ENCODE measurements at places on chromosomes 5 and 9. TPM values are rescaled to one million over a fixed set of nuclear protein-coding genes. Genes with fewer than 3 reads are reported as not detected.

Gene C5
- 5.4 TPM for total RNA-seq

GRCh38 chr9:130579738-130580463 is 524 bp downstream of the FUBP3 start:
- no peak for DNase-seq

Gene BNC2
- total RNA-seq = 123 TPM

- no peak for DNase-seq
Measured at GRCh38 chr5:158888206-158888605, 211.5 kb downstream of the EBF1 start.

Gene WNK2
- total RNA-seq = 18.6 TPM

- no peak for DNase-seq
Measured at GRCh38 chr5:29547236-29547865, 1646.1 kb upstream of the CDH6 start.

Gene RASGRF2
- 7.6 TPM for total RNA-seq

GRCh38 chr5:93328833-93329232 is 252.2 kb downstream of the NR2F1-AS1 start:
- no peak for DNase-seq

GRCh38 chr9:112341730-112342129 is 8.3 kb upstream of the PTBP3 start:
- DNase-seq = no peak

GRCh38 chr9:131810351-131811170 is 70.7 kb upstream of the RAPGEF1 start:
- DNase-seq = no peak

DNA sequence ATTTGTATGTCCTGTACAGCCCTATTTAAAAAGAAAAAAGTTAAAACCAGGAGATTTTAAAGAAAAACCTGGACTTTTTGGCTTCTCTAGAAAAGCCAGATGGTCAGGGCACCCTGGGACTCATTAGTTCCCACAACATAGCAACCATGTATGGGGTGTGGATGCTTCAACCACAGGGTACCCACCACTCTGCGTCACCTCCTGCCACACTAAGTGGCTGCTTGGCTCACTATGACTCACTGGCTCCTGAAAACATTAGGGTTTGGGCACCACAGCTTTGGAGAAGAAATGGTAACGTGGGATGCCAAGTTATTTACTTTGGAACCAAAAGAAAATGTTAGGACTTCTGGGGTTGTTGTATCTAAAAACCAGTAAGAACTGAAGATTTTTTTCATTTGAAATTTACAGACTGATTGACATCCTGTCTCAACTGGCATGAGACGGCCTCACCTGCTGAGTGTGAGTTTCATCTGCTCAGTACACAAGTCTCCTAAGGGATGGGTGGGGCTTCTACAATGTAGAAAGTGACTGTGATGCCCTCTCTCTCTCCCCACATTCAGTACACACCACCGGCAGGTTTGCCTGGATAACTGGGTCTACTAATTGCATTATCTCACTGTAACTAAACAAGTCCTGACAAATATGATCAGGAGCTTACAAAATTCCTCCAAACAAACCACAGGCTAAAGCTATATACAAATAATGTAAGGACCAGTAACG is 103.9 kb downstream of the ESM1 start:
- no peak for DNase-seq

GRCh38 chr5:36414869-36415282 is 113.2 kb upstream of the RANBP3L start:
- no peak for DNase-seq

- no peak for DNase-seq
Measured at GRCh38 chr5:157115502-157115901, 6.7 kb upstream of the HAVCR2 start.

Gene ADGRD2
- not detected for total RNA-seq

- DNase-seq = no peak
Measured at GRCh38 chr5:135991429-135991828, 36.6 kb upstream of the LECT2 start.

DNA sequence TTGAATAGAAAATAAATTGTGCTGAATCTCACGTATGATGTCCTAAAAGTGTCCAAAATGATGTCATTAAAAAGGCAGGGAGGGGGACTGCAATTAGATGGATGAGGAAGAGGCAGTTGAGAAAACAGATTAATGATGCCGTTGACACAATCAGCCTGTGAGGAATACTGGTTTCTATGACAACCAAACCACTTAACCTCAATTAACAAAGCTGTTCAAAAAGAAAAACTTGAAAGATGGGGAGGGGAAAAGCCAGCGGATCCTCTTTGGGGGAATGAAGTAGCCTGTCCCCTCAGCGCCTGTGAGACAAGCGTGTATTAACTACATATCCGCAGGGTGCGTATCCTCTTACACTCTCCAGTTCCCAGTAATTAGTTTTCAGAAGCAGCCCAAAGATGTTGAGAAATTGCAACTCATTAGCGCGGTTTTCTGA is 160.7 kb downstream of the TTC39B start:
- DNase-seq = no peak

DNA sequence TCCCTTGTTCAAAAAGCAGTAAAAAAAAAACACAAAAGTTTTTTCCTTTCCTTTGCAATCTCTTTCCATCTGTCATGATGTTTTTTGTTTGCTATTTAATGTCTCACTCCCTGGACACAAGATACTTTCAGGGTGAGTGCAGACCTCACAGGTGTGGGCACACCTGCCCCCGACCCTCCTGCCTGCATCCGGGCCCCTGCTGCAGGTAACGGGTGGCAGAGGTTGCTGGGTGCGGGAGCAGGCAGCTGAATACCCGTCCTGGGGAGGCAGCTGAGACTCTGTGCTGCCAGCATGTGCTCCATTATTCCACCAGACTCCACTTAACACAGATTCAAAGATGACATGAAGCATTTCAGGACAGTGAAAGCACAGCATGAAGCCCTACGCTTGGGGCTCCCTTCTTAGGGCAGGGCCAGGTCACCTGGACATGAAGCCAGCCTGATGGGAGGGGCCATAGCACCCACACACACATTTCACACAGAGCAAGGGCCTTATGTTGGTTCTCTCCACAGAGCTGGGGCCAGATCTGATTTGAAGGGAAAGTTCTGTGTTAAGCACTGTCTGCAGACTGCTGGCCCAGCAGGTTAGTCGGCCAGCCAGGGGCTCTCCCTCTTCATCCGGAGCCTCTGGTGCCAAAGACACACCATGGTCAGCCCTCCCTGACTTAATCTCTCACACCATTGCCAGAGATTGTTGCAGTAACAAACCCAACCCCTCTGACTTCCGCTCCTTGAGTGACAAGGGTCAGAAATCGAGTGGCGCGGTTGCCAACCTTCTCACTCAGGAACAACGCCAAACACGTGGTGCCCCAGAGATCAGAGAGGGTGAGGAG is 13.0 kb downstream of the NEK6 start:
- DNase-seq = no peak

GRCh38 chr9:36328798-36329411 is 70.7 kb upstream of the GNE start:
- DNase-seq = no peak

DNA sequence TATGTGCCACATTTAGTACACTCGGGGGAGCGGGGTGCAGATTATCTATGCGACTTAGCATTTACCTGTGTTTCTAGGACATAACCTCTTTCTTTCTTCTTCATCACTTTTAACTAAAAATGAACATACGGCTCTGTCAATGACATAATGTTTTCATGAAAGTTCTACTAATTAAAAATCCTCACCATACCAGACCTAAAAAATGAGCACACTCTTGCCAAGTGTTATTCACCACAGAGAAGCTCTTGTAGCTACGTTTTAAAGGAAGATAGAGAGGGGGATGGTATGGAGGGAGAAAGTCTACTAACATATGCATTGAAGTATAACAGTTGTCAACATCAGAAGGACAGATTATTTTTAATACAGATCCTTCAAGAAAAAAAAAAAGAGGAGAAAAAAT is 1.6 kb downstream of the CDH10 start:
- DNase-seq = no peak

Gene FAT2
- total RNA-seq = not detected

Gene RGMB
- total RNA-seq = 176 TPM

DNA sequence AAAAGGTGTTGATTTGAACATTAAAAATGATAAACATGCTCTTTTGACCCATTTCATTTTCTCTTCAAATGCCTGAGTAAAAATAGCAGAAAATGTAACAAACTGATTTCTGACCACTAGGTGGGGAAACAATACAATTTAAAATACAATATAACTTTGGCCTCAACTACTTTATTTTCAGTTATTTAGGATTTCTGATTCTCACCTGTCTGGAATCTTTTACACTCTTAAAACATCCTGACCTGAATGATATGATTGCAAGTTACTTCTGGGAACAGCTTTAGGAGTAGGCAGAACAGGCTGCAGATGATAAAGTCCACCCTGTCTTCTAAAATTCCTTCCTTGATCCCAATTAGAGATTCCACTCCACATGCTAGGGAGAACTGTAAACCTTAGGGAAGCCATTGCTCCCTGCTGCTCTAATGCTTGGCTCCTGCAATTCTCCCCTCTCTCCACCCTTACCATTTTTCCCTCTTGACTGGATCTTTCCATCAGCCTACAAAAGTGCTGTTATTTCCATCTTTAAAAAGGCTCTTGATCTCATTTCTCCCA is 70.3 kb downstream of the FYB1 start:
- DNase-seq = no peak

Gene SLC38A9
- 10.4 TPM for total RNA-seq

GRCh38 chr5:73499187-73499586 is 945 bp downstream of the BTF3 start:
- no peak for DNase-seq

Gene CBY3
- not detected for total RNA-seq

Gene SPAAR
- 3.5 TPM for total RNA-seq

Gene COL5A1
- total RNA-seq = 37.6 TPM

DNA sequence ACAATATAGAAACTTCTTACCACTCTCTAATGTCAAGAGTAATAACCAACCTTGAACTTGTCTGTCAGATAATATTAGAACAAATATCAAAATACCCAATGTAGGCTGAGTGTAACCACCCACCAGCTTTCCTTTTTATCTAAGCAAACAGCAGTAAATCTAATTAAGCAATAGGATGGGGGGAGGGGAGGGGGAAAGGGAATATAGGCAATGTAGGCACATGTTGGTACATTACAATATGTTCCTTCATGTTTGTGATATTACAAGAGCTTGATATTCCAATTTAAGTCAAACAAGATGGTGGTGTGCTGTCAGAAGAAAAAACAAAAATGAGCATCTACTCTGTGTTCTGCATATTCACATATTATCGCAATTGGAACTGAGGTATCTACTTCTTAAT is 158.2 kb downstream of the DENND1A start:
- no peak for DNase-seq

GRCh38 chr5:157596487-157596886 is 20.9 kb upstream of the ADAM19 start:
- no peak for DNase-seq

GRCh38 chr5:163964671-163965070 is 459.3 kb downstream of the MAT2B start:
- no peak for DNase-seq

GRCh38 chr9:109775516-109775915 is 4.5 kb upstream of the PALM2AKAP2 start:
- DNase-seq = no peak

DNA sequence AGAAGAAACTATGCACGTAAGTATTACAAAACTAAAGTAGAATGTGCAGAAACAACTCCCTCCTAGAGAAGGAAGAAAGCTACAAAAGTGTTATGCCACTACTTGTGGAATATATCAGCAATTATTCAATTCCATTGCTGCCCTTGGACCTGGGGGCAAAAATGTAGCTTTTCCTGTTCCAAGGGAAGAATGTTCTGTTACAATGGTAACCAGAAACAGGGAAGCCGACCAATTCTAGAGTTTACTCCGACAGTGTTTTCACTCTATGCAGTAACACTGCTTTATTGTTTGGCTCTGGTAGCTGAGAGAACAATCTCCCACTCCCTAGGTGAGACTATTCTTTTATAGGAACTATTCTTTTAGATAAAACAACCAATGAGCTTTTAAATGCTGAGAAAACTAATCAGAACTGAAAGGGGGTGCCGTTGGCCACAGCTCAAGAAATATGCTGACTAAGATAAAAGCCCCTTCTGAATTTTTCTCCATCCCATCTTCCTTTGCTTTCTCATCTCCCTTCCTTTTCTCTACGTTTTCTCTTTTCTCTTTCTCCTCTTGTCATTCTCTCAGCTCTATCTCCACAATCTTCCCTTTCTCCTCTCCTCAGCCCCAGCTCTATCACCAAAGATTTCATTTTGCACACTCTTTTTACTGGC is 54.1 kb downstream of the SLC1A3 start:
- no peak for DNase-seq

Gene GLRA1
- total RNA-seq = not detected

DNA sequence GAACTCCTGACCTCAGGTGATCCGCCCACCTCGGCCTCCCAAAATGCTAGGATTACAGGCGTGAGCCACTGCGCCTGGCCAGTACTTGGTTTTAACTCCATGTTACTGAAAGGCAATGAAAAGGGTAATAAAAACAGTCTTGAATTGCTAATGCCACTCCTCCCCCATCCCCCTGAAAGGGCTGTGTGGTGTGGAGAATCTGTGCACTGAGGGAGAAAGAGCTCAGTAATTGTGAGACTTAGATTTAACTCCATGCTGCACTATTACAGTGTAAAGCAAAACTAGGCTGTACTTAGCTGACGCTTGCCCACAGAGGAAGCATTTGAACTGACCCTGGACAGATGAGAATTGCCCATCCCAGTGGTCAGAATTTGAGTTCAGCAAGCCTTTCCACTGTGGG is 1662.4 kb upstream of the ACO1 start:
- DNase-seq = no peak

DNA sequence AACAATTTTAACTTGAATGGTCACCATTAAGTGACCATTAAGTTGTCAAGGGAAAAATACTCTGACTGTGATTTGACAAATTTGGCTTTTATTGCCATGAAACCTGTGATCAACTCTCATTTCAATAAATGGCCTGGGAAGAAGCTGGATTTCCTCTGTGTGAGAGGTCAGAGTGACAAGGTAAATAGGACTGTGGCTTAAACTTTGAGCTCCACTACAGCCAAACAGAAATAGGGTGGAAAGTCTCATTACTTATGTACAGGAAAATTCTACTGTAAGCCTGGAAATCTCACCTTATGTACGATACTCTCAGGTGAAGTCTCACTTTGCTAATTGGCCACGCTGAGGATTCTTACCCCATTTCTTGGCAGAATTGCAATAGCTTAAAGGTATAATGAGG is 67.3 kb downstream of the NPR3 start:
- DNase-seq = no peak

Gene PCDHGA1
- 0.69 TPM for total RNA-seq

DNA sequence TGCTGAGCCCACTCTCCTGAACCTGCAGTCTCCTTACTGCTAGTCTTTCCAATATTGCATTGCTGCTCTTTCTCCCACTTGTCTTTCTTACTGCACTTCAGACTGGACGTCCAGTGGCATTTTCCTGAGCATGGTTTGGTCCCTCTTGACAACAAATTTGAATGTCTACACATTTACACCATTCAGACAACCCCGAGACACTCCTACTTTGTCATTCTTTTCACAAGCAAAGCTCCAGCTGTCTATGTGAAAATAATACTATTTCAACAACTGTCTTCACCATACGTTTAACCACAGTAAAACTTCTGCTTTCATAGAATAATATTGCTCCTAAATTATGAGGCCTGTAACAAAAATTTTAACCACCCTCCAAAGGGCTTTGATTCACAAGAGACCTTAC is 10.4 kb upstream of the APTX start:
- DNase-seq = no peak

Gene SH3GL2
- 3.7 TPM for total RNA-seq

- no peak for DNase-seq
Measured at GRCh38 chr5:5316334-5316733, 106.1 kb upstream of the ICE1 start.
